ENCODE measurements at places on chromosomes 11 and 22. TPM values are rescaled to one million over a fixed set of nuclear protein-coding genes. Genes with fewer than 3 reads are reported as not detected.
A peak's percentile ranks its signal among the peaks of the same experiment; 100 is the strongest.

Gene ART5
- 3.2 TPM for total RNA-seq

DNA sequence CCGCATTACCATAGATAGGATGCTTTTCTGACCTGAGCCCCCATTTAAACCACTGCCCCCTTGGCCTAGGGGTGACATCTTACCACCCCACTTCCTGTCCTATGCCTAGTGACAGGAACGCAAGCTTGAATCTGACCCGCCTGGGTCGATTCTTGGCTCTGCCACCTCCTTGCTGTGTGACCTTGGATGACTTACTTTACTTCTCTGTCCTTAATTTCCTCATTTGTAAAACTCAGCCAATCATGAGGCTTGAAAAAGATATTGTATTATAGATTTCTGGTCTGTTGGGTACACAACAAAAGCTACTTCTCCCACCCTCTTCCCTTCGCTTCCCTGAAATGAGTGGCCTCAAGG lies 39.2 kb upstream of the CDON start:
- DNase-seq = no peak
- peaks cover 83% of the 10 kb centered on the region for H3K4me1 ChIP-seq
- no peaks in the 10 kb centered on the region for H3K27me3 ChIP-seq

DNA sequence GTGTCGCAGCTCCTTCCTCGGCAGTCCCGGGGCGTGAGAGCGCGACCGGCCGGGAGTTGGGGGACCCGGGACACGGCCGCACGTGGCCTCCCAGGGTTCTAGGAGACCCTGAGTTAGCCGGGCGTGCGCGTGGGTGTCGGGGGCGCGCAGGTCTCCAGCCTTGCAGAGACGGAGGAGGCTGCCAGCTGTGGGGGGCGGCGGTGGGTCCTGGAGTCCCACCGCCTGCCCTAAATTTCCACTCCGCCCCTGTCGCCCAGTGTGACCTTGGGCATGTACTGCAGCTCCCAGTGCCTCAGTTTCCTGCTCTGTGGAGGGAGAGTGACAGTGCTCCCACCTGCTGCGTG lies 18.8 kb downstream of the RRP7A start:
- peaks cover 4% of the 10 kb centered on the region for H3K4me1 ChIP-seq
- peak overlapping the region; percentile 14 for H3K4me3 ChIP-seq
- DNase-seq = no peak
- H3K36me3 ChIP-seq = no peaks in the 10 kb centered on the region
- H3K27ac ChIP-seq = no peak overlapping the region

Gene SHISAL1
- 13.1 TPM for total RNA-seq

DNA sequence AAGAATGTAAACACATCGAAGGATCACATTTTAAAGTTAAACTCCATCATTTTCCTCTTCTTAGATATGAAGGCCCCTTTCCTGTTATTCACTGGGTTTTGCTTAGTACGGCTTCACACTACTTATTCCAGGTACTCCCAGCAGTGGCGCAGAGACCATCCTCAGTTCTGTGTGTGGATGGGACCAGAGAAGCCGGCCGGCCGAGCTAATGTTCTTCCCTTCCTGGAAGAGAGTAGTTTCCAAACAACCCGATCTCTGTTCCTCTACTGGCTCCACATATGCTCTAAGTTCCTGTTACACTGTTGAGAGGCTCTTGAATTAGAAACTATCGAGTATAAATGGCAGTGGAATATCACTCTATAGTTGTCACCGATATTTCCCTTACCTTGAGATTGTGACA lies 684 bp upstream of the NFRKB start:
- DNase-seq = peak; percentile 30
- peak overlapping the region; percentile 35 for H3K27ac ChIP-seq
- no peaks in the 10 kb centered on the region for H3K27me3 ChIP-seq
- H3K36me3 ChIP-seq = peaks cover 13% of the 10 kb centered on the region
- peaks cover 13% of the 10 kb centered on the region for H3K4me1 ChIP-seq
- H3K4me3 ChIP-seq = peak overlapping the region; percentile 83

DNA sequence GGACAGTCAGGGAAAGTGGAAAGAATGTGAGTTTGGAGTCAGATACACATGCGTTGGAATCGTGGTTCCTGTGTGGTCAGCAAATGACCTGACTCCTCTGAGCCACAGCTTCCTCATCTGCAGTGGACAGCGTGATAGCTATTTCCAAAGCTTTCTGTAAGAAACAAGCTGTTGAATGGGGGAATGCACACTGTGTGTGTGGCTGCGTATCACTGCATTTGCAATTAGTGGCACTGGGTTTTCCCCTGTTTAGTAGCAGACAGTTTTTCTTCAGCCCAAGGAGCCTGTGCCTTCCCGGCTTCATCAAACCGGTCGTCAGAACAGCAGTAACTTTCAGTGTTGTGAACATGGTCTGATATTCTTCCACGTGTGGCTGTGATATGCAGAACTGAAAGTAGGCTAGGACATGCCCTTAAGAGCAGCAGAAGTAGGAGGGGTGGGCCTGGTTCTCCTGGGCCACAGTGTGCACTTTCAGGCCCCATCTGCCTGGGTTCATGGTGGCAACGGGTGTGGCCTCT lies 121.5 kb downstream of the RRAS2 start:
- peak; percentile 44 for DNase-seq
- peaks cover 13% of the 10 kb centered on the region for H3K4me1 ChIP-seq
- H3K27ac ChIP-seq = no peak overlapping the region
- no peaks in the 10 kb centered on the region for H3K36me3 ChIP-seq
- H3K4me3 ChIP-seq = no peak overlapping the region

DNA sequence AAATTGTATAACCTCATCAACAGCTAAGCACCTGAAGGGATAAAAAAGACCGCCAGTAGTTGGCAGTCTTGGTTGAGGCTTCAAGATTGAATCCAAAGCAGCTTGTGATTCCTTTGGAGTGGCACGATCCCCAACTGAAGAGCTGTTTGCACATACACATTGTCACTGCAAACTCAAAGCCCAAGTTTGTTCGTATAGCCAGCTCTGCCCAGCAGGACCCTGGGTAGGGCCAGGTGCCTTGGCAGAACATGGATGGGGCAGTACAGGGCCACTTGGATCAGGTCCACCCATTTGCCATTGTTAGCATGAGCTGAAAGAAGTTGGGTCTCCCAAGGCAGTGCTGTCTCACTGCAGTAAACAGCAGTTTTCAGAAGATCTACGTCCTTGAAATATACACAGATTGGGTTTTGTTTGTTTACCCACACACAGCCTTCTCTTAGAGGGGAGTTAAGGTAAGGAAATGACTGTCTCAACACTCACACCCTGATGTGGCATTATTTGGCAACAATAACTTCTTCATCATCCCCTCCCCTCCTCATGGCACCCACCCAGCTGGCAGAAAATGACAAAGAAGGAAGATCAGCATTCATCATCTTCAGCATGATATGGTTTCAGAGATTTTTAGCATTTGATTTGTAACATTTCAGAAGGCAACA lies 132.9 kb downstream of the COMMD9 start:
- H3K36me3 ChIP-seq = no peaks in the 10 kb centered on the region
- DNase-seq = no peak
- H3K27ac ChIP-seq = no peak overlapping the region
- peaks cover 30% of the 10 kb centered on the region for H3K4me1 ChIP-seq
- H3K27me3 ChIP-seq = no peaks in the 10 kb centered on the region

Measured in muscle of leg (tissue), 16 donors.